ENCODE measurements at places on chromosomes 1 and 21.

DNA sequence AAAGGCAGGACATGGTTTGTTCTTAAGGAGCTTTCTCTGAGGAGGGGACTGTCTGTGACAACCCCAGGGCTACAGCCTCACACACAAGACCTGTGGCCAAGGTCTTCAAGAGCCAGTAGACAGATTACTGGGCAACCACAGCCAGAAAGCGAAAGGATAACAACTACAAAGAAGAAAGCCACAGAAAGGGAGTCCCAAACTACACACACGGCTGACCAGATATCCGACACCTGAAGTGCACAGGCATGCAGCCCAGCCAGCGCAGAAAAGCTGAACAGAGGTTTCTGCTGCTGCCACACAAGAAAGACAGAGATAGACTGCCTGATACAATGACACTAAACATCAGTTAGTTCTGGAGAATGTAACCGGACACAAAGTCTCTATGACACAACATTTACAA, 21.4 kb upstream of the NADK start:
- no peak for DNase-seq

- no peak for DNase-seq
These were observed 200.9 kb downstream of the FOXD2 start for GRCh38 chr1:47638713-47639112.

- DNase-seq: no peak
These were observed 14.0 kb downstream of the PRDM15 start for GRCh38 chr21:41865002-41865777.

DNA sequence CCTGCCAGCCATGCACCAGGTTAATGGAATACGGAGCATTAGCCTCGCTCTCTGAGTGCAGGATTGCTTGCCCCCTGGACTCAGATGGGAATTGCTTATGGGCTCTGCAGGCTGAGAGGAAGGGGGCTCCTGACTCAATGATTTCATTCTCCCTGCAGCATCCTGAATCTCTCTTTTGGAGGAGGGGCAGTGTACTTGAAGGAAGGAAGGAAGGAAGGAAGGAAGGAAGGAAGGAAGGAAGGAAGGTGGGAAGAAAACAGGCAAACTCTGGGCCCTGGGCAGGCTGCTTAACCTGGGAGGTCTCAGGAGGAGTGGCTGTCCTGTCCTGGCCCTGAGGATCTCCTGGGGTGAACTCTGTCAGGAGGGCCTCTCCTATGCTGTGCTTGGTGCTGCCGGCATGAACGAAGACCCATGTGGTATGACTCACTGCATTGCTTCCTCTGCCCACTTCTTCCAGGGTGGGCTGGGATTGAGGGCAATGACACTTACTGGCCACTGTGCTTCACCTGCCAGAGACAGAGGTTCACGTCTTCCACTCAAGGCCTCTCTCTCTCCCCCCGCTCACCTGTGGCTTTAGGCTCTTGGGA, 257.1 kb upstream of the CSF3R start:
- DNase-seq: no peak

GRCh38 chr1:239547987-239548386, 161.6 kb downstream of the CHRM3 start:
- DNase-seq: no peak

GRCh38 chr1:226862890-226863289, 7.5 kb upstream of the PSEN2 start:
- DNase-seq: no peak

GRCh38 chr1:6072774-6073479, 27.2 kb downstream of the KCNAB2 start:
- DNase-seq: no peak

GRCh38 chr21:26519142-26519541, 53.9 kb downstream of the CYYR1 start:
- DNase-seq: no peak

DNA sequence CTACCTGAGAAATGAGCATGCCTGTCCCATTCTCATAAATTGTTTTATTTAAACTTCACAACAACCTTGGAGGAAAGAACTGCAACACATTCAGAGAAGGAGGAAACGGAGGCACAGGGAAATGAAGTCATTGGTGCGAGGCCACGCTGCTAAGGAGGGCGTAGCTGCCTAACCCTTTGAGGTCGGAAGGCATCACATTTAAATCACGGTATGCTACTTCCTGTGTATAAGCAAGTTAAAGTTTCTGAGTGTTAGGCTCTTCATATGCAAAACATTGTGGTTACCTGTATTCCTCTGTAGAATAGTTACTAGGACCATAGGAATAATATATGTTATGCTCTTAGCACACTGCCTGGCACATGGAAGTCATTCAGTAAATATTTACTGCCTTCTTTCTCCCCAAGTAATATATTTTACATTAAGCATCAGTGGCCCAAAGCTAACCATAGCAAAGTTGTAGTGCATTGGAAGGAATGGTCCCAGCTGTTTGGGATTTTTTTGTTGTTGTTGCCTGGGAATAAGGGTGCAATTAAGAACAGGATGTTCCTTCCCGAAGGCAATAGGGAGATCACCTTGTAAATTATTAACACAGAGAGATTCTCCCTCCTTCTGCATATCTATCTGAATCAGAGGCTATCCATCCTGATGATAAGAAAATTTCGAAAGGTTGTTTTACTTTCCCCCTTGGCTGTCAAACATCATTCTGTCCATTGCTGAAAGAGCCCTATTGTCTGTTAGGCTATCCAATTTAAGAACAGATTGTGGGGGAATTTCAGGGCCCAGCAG, 192.2 kb upstream of the C8B start:
- DNase-seq: no peak

GRCh38 chr1:26138974-26139558, 19.8 kb upstream of the FAM110D start:
- no peak for DNase-seq

DNA sequence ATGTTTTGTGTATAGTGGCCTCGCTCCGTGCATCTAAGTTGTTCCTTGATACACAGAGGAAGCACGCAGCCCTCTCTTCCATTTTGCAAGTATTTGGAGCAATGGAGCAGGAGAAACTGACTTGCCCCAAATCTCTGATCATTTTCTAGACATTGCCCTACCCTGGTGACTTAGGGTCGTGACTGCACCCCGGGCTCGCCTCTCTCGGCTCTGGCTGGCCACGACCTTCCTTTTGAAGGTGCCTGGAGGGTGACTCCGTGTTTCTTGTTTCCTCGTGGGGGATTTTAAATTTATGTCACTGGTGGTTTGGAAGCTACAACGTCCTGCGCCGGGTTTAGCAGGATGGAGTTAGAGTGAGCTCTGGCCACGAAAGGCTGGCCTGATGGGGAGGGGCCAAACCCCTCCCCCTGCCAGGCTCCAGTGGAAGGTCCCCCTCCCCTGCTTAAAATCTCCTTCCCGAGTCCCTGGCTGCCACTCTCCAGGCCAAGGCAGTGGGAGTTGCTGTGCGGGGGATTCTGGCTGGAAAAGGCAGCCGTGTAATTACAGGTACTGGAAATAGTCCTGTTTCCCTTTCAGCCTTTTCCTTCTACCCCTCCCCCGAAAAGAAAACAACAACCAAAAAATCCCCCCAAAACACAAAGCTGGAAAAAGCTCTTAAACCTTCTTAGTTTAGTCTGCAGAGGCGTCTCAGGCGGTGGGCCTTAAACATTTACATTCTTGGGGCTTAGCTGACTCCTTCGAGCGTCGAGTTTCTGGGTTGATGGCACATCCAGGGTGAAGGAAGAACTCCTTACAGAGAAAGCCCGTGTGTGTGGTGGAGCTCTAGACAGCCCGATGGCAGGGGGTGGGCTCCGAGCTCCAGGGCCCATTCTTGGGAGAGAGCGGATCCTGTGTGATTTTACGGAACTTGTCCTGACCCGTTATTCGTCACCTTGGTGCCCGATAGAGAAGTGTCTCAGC, 28.1 kb downstream of the SPSB1 start:
- DNase-seq: no peak

- DNase-seq: peak; percentile 85
These were observed 63.8 kb upstream of the ATP1A1 start for GRCh38 chr1:116309090-116309870.

DNA sequence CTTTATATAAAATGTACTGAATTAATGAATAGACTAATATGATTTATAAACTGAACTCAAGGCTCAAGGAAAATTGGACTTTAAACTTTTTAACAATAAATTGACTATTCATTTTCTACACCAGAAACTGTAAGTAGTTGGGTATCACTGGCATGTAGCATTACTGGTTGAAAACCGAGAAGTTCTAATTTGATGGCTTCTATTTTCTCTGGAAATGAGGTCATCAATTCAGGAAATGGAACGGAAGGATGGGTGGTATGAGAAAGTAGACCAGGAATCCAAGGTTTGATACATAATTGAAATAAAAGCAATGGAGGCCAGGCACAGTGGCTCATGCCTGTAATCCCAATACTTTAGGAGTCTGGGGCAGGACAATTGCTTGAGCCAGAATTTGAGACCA, 50.4 kb downstream of the RERE start:
- DNase-seq: no peak

- no peak for DNase-seq
These were observed 217.3 kb upstream of the SGIP1 start for GRCh38 chr1:66316464-66317247.

- DNase-seq: no peak
These were observed 27.8 kb upstream of the DMRTA2 start for GRCh38 chr1:50450861-50451653.

GRCh38 chr1:66302815-66303214, 231.1 kb upstream of the SGIP1 start:
- DNase-seq: no peak

DNA sequence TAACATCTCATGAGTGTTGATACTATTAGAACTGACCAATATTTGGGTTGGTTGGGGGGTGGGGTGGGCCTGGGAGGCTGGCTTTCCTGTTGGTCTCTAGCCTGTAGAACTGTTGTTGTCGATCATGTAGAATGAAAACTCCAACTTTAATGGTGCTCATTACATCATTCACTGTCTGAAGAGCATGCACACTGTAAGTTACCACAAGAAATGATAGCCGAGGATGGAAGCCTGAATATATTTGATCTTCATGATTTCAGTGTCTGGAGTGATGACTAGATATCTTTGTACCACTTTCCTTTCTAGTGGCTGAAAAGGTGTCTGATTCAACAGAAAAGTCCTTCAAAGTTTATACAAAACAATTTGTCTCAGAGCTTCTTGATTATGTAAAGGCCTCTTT, 123.6 kb downstream of the XCL2 start:
- no peak for DNase-seq

GRCh38 chr1:82153272-82153629, 352.5 kb downstream of the ADGRL2 start:
- DNase-seq: no peak

- no peak for DNase-seq
These were observed 475.0 kb upstream of the B3GALT2 start for GRCh38 chr1:193661385-193661784.

GRCh38 chr21:36656138-36656537, 42.8 kb upstream of the SIM2 start:
- DNase-seq: no peak

All from NCI-H345 (cell line).